HS-27A (cell line): ENCODE measurements at places on chromosomes 5 and 9.
A peak's percentile ranks its signal among the peaks of the same experiment; 100 is the strongest.

DNA sequence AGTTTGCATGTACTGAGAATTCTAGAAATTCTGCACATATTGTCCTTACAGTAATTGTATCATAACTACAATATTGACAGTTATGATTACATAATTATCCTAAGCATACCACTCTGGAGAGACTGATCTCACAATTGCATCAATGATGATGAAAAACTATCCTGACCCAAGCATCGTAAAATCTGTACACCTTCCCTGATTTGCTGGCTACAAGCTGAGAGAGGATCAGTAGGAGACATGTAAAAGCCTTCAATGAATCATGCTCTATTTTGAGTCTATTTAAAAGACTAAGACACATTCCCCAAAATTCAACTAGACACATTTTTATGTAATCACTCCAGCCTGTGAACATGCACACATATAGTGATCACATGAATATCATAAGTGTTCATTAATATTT is 1833.8 kb downstream of the EFNA5 start:
- DNase-seq = no peak

GRCh38 chr5:168424594-168425323 is 61.5 kb upstream of the RARS1 start:
- no peak for DNase-seq

DNA sequence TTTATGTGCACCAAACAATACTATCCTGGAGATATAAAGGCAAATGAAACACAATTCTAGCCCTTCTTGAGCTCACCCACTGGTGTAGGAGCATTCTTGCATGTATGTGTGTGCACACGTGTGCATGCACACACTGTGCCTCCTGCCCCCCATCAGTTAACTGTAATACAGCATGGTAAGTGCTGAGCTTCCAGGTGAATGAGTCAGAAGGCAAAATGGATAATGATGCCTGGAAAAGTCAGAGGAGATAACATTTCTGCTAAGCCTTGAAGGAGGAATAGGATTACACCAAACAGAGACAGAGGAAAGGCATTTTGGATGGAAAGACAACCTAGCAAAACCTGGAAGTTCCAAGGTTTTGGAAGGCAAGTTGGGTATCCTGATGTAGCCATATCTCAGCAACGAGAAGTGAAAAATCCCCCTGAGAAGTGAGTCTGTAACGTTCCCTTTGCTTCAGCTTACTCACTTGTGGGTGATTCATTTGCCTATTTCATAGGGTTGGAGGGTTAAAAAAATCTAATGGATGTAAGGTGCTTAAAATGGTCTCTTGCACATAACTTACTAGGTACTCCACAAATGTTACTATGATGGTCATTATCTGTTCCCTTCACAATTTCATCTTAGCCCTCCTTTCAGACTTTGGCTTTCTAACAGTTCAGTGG is 101.4 kb upstream of the STC2 start:
- no peak for DNase-seq

DNA sequence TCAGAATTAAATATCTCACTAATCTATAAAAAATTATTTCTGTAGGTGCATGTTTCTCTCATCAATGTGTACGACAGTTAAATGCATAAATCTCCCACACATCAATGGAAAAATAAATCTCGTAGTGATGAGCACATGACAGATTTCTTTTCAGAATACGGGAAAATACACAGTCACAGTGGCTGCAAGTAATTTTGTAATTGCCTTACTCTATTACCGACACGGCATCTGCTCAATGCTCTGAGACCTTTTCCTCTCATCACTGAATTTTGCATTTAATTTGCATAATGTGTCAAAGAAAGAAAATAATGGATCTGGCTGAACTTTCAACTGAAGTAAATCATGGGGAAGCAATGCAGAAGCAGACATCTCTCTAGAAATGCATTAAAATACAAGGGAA is 37.2 kb downstream of the PDE4D start:
- DNase-seq = no peak

GRCh38 chr5:80389580-80389979 is 18.3 kb upstream of the ZFYVE16 start:
- DNase-seq = no peak

DNA sequence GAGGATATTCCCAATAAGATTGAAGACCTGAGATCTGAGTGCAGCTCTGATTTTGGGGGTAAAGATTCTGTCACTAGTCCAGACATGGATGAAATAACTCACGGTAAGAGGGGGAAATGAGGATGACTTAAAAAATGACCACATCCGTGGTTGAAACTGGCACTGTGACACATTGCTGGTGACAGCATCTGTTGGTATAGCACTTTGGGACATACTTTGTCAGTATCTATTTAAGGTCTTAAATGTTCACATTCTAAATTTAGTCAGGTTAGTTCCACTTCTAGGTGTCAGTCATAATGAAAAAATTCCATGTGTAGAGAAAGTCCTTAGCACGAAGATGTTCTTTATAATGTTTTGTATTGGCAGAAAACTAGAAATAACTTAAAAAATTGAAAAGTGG is 70.9 kb downstream of the GAPVD1 start:
- no peak for DNase-seq

GRCh38 chr5:160685219-160685618 is 166.8 kb downstream of the ATP10B start:
- no peak for DNase-seq

- DNase-seq = no peak
These were observed 1074.9 kb downstream of the EFNA5 start for GRCh38 chr5:106595864-106596263.

- DNase-seq = no peak
These were observed 8.0 kb upstream of the LAMC3 start for GRCh38 chr9:131001021-131001420.

DNA sequence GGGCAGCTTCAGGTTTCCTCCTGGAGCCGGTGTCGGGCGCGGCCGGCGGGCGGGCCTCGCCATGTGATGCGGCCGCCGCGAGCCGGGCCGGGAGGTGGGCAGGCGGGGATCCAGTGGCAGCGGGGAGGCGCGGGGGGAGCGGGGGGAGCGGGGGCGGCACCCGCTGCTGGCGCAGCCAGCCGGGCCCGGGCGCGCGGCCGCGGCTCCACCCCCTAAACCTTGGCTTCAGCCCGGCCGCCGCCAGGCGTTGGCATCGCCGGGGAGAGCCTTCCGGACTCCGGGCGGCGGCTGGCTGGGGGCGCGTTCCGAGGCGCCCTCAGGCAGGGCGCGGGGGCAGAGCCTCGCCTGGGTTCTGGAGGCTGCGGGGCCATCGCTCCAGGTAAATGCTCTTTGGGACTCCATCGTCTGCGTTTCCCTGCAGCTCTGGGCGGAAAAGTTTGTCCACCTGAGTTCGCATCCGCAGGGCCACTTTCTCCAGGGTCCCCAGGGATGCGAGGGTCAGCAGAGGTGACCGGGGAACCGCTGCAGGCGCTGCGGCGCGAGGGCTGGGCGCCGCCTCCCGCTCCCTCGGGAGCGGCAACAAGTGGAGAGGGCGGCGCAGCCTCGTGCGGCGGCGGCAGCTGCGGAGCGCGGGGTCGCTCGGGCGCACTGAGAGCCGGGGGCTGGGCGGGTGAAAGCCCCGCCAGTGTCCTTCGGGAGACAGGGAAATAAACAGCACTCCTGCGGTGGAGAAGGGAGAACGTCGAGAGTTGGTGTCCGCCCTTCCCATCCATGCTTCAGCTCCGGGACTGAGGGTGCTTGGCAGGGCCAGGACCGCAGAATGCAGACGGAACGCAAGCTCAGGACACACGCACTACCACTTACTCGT is at the start of gene ARHGEF28:
Gene ARHGEF28, plus strand, starts transcription at position 253 of the 868 bp plus-strand sequence. CDS start 58,656 bp downstream, outside the sequence.
- no peak for DNase-seq

GRCh38 chr9:6827439-6828145 is 69.8 kb downstream of the KDM4C start:
- DNase-seq = peak; percentile 9

DNA sequence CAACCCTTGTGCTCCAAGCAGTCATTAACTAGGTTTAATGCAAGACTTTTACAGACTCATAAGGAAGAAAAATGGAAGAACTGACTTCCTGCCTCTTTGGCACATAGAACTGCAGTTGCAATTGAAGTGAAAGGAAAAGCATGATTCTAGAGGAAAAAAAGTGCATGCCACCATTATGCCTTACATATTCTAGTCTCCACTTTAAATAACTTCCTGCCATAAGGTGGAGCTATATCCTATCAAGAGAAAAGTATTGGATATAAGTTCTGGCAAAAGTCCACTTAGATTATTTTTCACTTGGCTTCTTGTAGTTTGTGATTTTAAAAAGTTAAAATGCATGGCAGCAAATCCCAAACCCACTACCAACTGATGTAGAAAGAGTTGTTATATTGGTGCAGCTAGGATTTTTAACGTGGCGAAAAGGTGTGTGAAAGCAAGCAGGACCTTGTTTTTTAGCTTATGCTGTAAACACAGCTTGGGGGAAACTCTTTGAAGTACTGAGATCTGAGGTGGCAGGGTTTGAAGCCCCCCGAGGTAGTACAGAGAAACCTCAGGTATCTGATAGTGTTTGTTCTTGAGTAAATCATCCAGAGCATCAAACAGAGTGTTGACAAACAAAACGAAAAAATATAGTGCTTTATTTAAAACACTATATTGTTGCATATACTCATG is 117.9 kb downstream of the ANXA1 start:
- DNase-seq = no peak
